ENCODE measurements at places on chromosomes 7 and 10. TPM values are rescaled to one million over a fixed set of nuclear protein-coding genes. Genes with fewer than 3 reads are reported as not detected.

CUTC gene
- total RNA-seq = 20.3 TPM

GPRIN2 gene
- total RNA-seq = not detected

CNPY1 gene
- not detected for total RNA-seq

GPER1 gene
- 0.84 TPM for total RNA-seq

AKR1C2 gene
- total RNA-seq = 24.8 TPM

CALML3 gene
- not detected for total RNA-seq

GIMAP2 gene
- total RNA-seq = 9.1 TPM

CARD11 gene
- not detected for total RNA-seq

NCF1 gene
- not detected for total RNA-seq

CALHM3 gene
- total RNA-seq = 6.8 TPM

CYP26C1 gene
- not detected for total RNA-seq

All from RPMI7951 (cell line).